ENCODE measurements at places on chromosomes 1 and 21. TPM values are rescaled to one million over a fixed set of nuclear protein-coding genes. Genes with fewer than 3 reads are reported as not detected.

Gene CELA3B
- total RNA-seq: not detected

Gene RUNX3
- 0.02 TPM for total RNA-seq

Gene RIPPLY3
- total RNA-seq: not detected

Gene CR1L
- not detected for total RNA-seq

Gene LINGO4
- not detected for total RNA-seq

DNA sequence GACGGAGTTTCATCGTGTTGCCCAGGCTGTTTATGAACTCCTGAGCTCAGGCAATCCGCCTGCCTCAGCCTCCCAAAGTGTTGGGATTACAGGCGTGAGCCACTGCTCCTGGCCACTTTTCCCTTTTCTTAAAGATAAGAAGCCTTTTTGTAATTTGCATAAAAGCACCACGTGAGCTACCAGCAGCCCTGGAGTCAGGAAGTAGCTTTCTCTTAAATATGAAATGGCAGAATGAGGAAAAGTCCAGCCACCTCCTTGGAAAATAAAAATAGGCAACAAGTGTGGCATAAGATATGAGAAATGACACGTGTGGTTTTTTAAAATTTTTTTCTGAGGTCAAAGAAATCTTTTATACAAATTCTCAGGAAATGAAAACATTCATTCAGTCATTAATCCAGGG lies 259.7 kb downstream of the DYRK1A start:
- H3K36me3 ChIP-seq: no peaks in the 10 kb centered on the region
- no peaks in the 10 kb centered on the region for H3K4me1 ChIP-seq
- H3K4me3 ChIP-seq: no peak overlapping the region
- H3K27ac ChIP-seq: no peak overlapping the region

- no peak overlapping the region for H3K27ac ChIP-seq
- H3K27me3 ChIP-seq: peaks cover 8% of the 10 kb centered on the region
- no peaks in the 10 kb centered on the region for H3K36me3 ChIP-seq
Observed at GRCh38 chr1:56535939-56536338, 43.4 kb downstream of the PLPP3 start.

GRCh38 chr1:33180226-33180910 lies 1.5 kb downstream of the TRIM62 start:
- H3K4me3 ChIP-seq: peak overlapping the region; percentile 87
- H3K27ac ChIP-seq: no peak overlapping the region
- H3K36me3 ChIP-seq: peaks cover 9% of the 10 kb centered on the region
- peaks cover 46% of the 10 kb centered on the region for H3K4me1 ChIP-seq

GRCh38 chr1:46613661-46614603 lies 2.7 kb downstream of the MOB3C start:
- H3K27me3 ChIP-seq: no peaks in the 10 kb centered on the region
- peak overlapping the region; percentile 29 for H3K4me3 ChIP-seq
- no peaks in the 10 kb centered on the region for H3K36me3 ChIP-seq
- H3K4me1 ChIP-seq: peaks cover 5% of the 10 kb centered on the region

- H3K4me3 ChIP-seq: no peak overlapping the region
- H3K36me3 ChIP-seq: no peaks in the 10 kb centered on the region
- H3K27ac ChIP-seq: no peak overlapping the region
- DNase-seq: no peak
- H3K4me1 ChIP-seq: no peaks in the 10 kb centered on the region
- H3K27me3 ChIP-seq: peaks cover 4% of the 10 kb centered on the region
Observed at GRCh38 chr1:32438136-32438535, 26.7 kb upstream of the ZBTB8B start.

DNA sequence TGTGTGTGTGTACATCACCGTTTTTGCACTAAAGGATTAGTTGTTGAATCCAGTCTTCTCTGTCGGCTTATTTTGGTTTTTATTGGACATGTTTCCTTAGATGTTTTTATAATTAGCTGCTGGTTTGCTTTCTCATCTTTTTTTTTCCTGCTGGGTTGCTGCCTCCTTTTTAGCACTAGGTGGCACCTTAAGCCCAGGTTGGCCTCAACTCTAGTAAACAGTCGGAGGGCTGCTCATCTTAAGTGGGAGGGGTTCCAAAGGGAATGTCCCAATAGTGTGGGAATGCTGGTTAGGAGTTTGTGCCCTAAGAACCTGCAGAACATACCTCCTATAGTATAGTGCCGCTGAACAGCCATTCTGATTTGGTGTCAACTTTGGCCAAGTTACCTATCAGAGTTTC lies 570.1 kb upstream of the CXADR start:
- no peaks in the 10 kb centered on the region for H3K36me3 ChIP-seq
- no peaks in the 10 kb centered on the region for H3K4me1 ChIP-seq
- DNase-seq: no peak
- H3K27me3 ChIP-seq: no peaks in the 10 kb centered on the region
- no peak overlapping the region for H3K27ac ChIP-seq

DNA sequence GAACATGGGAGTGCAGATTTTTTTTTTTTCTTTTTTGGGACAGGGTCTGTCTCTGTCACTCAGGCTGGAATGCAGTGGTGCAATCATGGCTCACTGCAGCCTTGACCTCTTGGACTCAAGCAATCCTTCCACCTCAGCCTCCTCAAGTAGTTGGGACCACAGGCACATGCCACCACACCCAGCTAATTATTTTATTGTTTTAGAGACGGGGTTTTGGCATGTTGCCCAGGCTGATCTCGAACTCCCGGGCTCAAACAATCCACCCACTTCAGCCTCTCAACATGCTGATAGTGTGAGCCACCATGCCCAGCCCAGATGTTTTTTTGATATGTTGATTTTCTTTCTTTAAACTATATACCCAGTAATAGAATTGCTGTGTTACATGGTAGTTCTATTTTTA lies 57.7 kb downstream of the RGSL1 start:
- no peaks in the 10 kb centered on the region for H3K27me3 ChIP-seq
- no peaks in the 10 kb centered on the region for H3K36me3 ChIP-seq
- H3K27ac ChIP-seq: no peak overlapping the region
- no peak for DNase-seq
- H3K4me1 ChIP-seq: no peaks in the 10 kb centered on the region
- no peak overlapping the region for H3K4me3 ChIP-seq

GRCh38 chr1:111192658-111193519 lies 7.6 kb downstream of the DENND2D start:
- no peak overlapping the region for H3K4me3 ChIP-seq
- H3K36me3 ChIP-seq: peaks cover 5% of the 10 kb centered on the region
- no peak for DNase-seq
- H3K27me3 ChIP-seq: no peaks in the 10 kb centered on the region
